Spleen (tissue), 13 donors: ENCODE measurements at places on chromosomes 3 and 15. TPM values are rescaled to one million over a fixed set of nuclear protein-coding genes. Genes with fewer than 3 reads are reported as not detected.

Gene GPR149
- not detected for polyA plus RNA-seq

Gene HHATL
- polyA plus RNA-seq: 0.13 TPM

Gene PCBP4
- 12.8 TPM for polyA plus RNA-seq

Gene IL17RB
- 0.16 TPM for polyA plus RNA-seq

Gene NXPE3
- 12.0 TPM for polyA plus RNA-seq

Gene FEZF2
- polyA plus RNA-seq: not detected

Gene CDCP1
- polyA plus RNA-seq: 0.18 TPM

Gene CCR9
- 1.3 TPM for polyA plus RNA-seq

Gene P2RY13
- 11.6 TPM for polyA plus RNA-seq

Gene MRAS
- polyA plus RNA-seq: 18.6 TPM

DNA sequence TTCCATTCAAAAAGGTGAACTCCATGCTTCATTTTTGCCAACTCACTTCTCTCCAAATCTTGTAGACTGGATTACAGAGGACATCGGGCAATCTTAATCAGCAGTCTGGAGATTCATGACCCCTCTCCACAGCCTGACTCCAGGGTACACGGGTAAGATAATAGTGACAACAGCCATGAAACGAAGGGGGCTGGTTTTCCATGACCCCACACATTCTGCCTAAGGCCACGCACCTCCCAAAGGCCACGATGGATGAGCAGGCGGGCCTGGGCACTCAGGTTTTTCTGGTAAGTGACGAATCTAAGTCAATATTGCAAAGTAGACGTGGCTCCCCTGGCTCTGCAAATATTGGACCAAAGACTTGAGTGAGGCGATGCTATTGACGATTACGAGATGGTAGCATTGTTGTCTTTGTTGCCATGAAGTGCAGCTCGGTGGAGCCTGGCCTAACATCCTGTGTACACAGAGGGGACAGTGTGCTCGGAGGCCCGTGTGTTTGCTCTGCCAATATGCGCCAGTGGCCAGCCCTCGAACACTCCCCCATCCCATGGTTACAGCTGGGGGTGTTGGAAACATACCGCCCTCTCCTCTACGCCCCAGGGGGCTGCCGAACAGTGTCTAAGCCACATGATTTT is 119.1 kb downstream of the OPA1 start:
- H3K4me3 ChIP-seq: no peak overlapping the region
- no peaks in the 10 kb centered on the region for H3K36me3 ChIP-seq
- no peak for DNase-seq
- peaks cover 11% of the 10 kb centered on the region for H3K4me1 ChIP-seq
- H3K27me3 ChIP-seq: no peaks in the 10 kb centered on the region

DNA sequence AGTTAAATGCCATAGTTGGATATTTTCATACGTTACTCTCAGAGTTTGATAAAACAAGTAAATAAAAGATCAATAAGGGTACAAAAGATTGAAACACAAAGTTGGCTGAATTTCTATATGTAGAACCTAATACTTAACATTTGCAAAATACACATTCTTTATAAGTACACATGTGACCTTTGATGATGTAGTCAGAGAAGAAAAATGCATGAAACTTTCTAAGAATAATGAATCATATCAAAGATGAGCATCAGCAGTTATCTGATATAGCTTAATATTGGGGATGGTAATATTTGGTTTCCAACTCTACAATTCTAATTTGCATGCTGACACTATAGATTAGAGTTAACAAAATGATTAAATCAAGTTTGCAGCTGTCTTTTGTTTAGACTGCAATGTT is 188.0 kb upstream of the TGFBR2 start:
- no peak overlapping the region for H3K27ac ChIP-seq
- H3K4me1 ChIP-seq: no peaks in the 10 kb centered on the region
- no peak for DNase-seq
- H3K27me3 ChIP-seq: no peaks in the 10 kb centered on the region
- H3K4me3 ChIP-seq: no peak overlapping the region

- H3K4me3 ChIP-seq: no peak overlapping the region
- H3K4me1 ChIP-seq: no peaks in the 10 kb centered on the region
- no peaks in the 10 kb centered on the region for H3K27me3 ChIP-seq
- H3K27ac ChIP-seq: no peak overlapping the region
- no peak for DNase-seq
Observed at GRCh38 chr3:107810171-107811071, 280.4 kb downstream of the CD47 start.

DNA sequence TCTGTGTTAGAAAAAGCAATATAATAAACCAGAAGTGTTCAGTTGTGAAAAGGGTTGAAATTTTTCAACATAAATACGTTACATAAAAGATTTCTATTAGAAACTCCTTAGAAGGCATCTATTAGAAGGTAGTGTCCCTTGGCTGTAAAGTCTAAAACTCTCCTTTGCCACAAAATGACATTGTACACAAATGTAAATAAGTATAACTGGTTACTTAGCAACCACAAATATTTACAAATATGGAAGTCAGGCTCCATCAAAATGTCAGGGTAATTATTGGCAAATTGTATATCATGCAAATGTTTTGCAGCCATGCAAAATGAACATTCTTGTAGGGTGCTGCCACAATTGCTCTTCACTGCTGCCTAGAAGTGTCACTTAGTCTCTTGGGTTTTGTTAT is 419.1 kb upstream of the CDIN1 start:
- H3K36me3 ChIP-seq: no peaks in the 10 kb centered on the region
- H3K27ac ChIP-seq: no peak overlapping the region
- H3K27me3 ChIP-seq: no peaks in the 10 kb centered on the region
- no peak overlapping the region for H3K4me3 ChIP-seq
- no peaks in the 10 kb centered on the region for H3K4me1 ChIP-seq

DNA sequence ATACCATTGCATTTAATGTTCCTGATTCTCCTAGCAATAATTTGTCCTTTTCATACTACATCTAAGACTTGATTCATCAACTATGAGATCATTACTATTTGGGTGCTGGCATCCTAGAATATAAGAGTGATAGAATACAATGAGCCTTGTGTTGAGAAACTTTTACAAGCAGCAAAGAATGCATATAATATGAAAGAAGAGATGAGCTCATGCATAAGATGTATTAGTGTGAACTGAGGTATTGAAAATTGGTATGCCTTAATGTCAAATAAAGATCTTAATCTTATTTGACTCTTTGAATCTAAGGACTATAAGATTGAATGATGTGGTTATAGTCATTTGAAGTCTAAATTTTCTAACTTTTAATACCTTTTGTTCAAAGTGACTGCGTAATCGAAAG is 220.0 kb upstream of the ARHGEF26 start:
- no peaks in the 10 kb centered on the region for H3K36me3 ChIP-seq
- H3K4me1 ChIP-seq: no peaks in the 10 kb centered on the region
- no peak for DNase-seq

- no peaks in the 10 kb centered on the region for H3K27me3 ChIP-seq
- no peaks in the 10 kb centered on the region for H3K36me3 ChIP-seq
- no peak overlapping the region for H3K4me3 ChIP-seq
- no peak for DNase-seq
- no peaks in the 10 kb centered on the region for H3K4me1 ChIP-seq
Observed at GRCh38 chr3:95715128-95715527, 1099.3 kb upstream of the EPHA6 start.

- H3K36me3 ChIP-seq: no peaks in the 10 kb centered on the region
- H3K27me3 ChIP-seq: no peaks in the 10 kb centered on the region
- DNase-seq: no peak
- H3K4me1 ChIP-seq: no peaks in the 10 kb centered on the region
- H3K27ac ChIP-seq: no peak overlapping the region
Observed at GRCh38 chr3:84299329-84299728, 659.5 kb upstream of the CADM2 start.

GRCh38 chr3:60015032-60015705 is 965.3 kb upstream of the CFAP20DC start:
- no peak overlapping the region for H3K27ac ChIP-seq
- peaks cover 13% of the 10 kb centered on the region for H3K4me1 ChIP-seq
- no peak overlapping the region for H3K4me3 ChIP-seq
- DNase-seq: no peak
- H3K36me3 ChIP-seq: no peaks in the 10 kb centered on the region

DNA sequence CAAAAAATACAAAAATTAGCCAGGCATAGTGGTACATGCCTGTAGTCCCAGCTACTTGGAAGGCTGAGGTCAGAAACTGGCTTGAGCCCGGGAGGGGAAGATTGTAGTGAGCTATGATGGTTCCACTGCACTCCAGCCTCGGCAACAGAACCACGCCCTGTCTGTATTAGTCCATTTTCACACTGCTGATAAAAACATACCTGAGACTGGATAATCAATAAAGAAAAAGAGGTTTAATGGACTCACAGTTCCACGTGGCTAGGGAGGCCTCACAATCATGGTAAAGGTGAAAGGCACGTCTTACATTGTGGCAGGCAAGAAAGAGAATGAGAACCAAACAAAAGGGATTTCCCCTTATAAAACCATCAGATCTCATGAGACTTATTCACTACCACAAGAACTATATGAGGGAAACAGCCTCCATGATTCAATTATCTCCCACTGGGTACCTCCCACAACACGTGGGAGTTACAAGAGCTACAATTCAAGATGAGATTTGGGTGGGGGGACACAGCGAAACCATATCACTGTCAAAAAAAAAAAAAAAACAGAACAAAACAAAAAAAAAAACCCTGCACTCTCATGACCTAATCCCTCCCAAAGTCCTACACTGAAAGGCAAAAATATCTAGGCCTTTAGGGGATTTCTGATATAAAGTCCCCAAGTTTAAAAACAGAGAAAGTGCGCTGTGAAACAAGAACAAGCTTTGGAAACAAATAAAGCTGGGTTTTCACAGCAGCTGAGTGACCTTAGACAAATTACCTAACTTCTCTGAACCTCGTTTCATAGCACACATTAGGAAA is 224.7 kb downstream of the IGSF11 start:
- H3K27ac ChIP-seq: no peak overlapping the region
- no peak for DNase-seq
- no peaks in the 10 kb centered on the region for H3K36me3 ChIP-seq
- H3K27me3 ChIP-seq: no peaks in the 10 kb centered on the region
- H3K4me3 ChIP-seq: no peak overlapping the region
- H3K4me1 ChIP-seq: no peaks in the 10 kb centered on the region

DNA sequence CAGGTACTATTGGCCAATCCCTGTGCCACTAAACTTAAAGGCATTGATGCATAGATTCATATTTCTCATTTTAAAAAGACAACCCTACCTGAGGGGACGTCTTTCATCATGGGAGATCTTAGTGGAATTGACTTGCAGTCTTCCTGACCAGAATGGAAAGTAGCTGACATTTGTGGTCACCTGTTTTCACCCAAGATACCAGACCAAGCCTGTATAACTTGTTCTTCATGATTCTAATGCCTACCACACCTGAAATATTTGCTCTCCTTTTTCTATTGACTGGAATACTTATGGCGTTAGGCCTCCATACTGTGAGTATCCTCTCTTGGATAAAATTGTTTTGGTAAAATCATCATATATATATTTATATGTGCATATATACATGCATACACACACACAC is 54.7 kb upstream of the XCR1 start:
- H3K4me1 ChIP-seq: peaks cover 9% of the 10 kb centered on the region
- no peak overlapping the region for H3K27ac ChIP-seq
- H3K27me3 ChIP-seq: no peaks in the 10 kb centered on the region
- DNase-seq: no peak

- H3K4me1 ChIP-seq: peaks cover 15% of the 10 kb centered on the region
- no peak overlapping the region for H3K27ac ChIP-seq
- no peak overlapping the region for H3K4me3 ChIP-seq
- H3K36me3 ChIP-seq: no peaks in the 10 kb centered on the region
- no peaks in the 10 kb centered on the region for H3K27me3 ChIP-seq
- no peak for DNase-seq
Observed at GRCh38 chr3:55557549-55557948, 70.4 kb upstream of the WNT5A start.

DNA sequence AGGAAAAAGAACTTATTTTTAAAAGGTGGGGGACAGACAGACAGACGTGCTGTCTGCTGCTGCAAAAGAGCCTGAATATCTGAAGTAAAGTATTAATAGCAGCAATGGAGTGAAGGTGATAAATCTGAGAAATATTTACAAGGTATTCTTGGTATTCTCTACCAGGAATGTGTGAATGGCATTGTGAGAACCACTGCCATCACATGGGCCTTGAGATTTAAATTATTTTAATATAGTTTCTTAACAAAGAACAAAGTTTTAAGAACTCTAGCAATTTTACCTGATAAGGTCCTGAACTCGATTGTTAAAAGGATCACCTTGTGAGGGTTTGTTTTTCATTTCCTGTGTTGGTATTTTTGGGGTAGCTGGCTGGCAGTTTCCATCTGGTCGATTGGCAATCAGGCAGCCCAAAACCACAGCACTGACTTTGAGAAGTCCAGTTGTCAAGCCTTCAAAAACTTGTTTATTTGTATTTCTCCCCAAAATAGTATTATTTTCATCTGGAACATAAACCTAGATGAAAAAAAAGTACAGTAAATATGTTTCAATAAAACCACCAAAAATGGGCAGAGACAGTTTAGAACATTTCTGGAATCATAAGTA is 97.3 kb downstream of the ISL2 start:
- H3K27me3 ChIP-seq: no peaks in the 10 kb centered on the region
- no peak overlapping the region for H3K27ac ChIP-seq
- no peaks in the 10 kb centered on the region for H3K4me1 ChIP-seq

DNA sequence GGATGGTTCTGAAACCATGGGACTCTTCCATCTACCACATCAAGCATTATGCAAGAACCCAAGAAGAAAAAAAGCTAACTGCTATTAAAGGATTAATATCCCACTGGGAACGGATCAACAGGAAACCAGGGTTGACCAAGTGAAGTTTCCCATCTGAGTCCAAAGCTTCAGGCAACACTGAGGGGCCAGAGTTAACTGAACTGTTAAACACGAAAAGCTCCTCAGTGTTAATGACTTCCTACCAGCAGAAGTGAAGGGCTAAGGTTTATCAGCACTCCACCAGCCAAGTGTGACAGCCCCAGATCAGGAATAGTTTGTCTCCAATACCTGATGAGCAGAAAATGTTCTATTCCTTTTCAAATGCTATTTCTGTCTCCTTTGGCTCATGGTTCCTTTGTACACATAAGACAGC is 36.7 kb downstream of the PTPN9 start:
- H3K4me3 ChIP-seq: no peak overlapping the region
- DNase-seq: no peak
- no peaks in the 10 kb centered on the region for H3K36me3 ChIP-seq
- no peaks in the 10 kb centered on the region for H3K27me3 ChIP-seq

- no peaks in the 10 kb centered on the region for H3K36me3 ChIP-seq
- no peak for DNase-seq
- H3K4me1 ChIP-seq: peaks cover 5% of the 10 kb centered on the region
- H3K27ac ChIP-seq: no peak overlapping the region
- no peaks in the 10 kb centered on the region for H3K27me3 ChIP-seq
Observed at GRCh38 chr15:63948971-63949370, 97.3 kb downstream of the DAPK2 start.

DNA sequence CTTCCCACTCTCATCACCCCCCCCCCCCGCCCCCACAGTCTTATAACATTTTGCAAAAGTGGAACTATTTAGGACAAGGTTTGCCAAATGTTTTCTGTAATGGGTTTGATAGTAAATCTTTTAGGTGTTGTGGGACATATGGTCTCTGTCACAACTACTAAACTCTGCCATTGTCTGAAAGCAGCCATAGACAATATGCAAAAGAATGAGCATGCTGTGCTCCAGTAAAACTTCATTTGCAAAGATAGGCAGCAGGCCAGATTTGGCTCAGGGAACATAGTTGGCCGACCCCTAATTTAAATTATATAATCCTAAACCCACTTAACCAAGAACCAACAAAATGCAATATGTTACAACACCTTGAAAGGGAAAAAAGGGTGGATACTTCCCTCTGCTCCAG is 46.4 kb downstream of the TIPARP start:
- no peak for DNase-seq
